ENCODE measurements at places on chromosomes 11 and 22.

- no peaks in the 10 kb centered on the region for H3K27me3 ChIP-seq
- H3K4me1 ChIP-seq, result no peaks in the 10 kb centered on the region
- H3K27ac ChIP-seq, result no peak overlapping the region
- no peaks in the 10 kb centered on the region for H3K36me3 ChIP-seq
- H3K4me3 ChIP-seq, result no peak overlapping the region
- no peak for DNase-seq
Measured at GRCh38 chr11:16195651-16196050, 160.7 kb downstream of the SOX6 start.

DNA sequence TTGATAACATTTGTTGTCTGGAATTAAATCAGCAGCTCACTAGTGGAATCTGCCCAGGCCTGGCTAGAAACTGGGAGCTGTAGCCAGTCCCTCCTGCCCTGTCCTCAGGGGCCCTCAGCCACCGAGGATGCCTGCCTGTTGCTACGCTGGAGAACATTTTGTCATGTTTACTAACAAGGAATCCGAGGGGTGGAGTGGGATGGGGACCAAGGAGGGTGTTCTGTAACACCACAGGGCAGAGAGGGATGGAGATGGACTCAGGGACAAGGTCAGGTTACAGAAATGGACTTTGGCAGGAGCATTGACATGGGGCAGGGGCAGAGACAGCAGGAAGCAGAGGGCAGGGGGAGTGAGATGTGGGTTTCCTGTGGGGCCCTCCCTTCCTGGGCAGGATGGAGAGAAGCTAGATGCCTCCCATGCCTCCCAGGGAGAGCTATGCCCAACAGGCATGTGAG, 45.8 kb upstream of the AMPD3 start:
- no peaks in the 10 kb centered on the region for H3K27me3 ChIP-seq
- H3K36me3 ChIP-seq, result no peaks in the 10 kb centered on the region
- no peak for DNase-seq
- H3K4me3 ChIP-seq, result no peak overlapping the region
- peak overlapping the region; percentile 3 for H3K27ac ChIP-seq

DNA sequence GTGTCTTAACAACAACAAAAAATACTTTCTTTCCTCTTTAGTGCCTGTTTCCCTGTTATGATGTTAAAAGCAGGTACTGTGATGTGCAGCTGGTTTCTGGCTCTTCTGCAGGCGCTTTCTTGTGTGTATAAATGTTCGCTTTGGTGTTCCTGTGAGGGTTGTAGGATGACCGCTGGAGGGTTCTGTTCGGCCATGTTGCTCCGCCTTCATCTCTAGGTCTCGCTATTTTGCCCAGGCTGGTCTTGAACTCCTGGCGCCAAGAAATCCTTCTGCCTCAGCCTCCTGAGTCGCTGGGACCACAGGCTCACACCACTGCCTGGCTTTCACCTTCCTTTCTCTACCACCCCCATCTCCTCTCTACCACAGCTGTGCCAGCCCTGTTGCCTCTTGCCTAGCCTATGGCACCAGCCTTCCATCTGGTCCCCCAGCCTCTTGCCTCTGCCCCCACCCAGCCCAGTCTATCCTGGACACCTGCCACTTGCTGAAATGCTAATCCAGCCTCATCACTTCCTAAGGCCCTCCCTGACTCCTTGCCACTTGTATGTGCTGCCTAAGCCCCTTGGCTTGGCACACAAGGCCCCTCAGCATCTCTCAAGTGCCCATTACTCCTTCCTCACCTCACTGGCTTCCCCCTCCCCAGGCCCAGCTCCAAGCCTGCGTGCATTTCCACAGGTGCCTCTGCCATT, 5.5 kb downstream of the LRRC74B start:
- DNase-seq, result no peak
- H3K36me3 ChIP-seq, result no peaks in the 10 kb centered on the region
- H3K27ac ChIP-seq, result no peak overlapping the region
- H3K4me1 ChIP-seq, result peaks cover 7% of the 10 kb centered on the region
- H3K4me3 ChIP-seq, result no peak overlapping the region
- H3K27me3 ChIP-seq, result peaks cover under 1% of the 10 kb centered on the region

DNA sequence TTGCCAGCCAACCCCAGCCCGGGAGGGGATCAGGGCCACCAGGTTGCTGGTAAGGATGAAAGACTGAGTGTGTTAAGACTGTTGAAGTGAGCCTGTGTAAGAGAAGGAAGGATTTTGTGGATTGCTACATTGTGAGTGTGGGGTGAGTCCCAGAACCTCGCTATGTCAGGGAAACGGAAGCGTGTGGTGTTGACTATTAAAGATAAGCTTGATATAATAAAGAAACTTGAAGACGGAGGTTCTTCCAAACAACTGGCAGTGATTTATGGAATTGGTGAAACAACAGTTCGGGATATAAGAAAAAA, 627 bp downstream of the JRKL start:
- H3K4me1 ChIP-seq, result peaks cover 49% of the 10 kb centered on the region
- H3K4me3 ChIP-seq, result peak overlapping the region; percentile 87
